ENCODE measurements at places on chromosomes 5 and 9.

DNA sequence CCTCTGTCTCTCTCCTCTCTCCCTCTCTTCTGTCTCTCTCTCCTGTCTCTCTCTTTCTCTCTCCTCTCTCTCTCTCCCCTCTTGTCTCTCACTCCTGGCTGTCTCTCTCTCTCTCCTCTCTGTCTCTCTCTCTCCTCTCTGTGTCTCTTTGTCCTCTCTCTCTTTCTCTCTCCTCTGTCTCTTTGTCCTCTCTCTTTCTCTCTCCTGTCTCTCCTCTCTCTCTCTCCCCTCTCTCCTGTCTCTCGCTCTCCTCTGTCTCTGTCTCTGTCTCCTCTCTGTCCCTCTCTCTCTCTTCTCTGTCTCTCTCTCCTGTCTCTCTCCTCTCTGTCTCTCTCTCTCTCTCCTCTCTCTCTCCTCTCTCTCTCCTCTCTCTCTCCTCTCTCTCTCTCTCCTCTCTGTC, 25.0 kb downstream of the STK32A start:
- no peak for DNase-seq

DNA sequence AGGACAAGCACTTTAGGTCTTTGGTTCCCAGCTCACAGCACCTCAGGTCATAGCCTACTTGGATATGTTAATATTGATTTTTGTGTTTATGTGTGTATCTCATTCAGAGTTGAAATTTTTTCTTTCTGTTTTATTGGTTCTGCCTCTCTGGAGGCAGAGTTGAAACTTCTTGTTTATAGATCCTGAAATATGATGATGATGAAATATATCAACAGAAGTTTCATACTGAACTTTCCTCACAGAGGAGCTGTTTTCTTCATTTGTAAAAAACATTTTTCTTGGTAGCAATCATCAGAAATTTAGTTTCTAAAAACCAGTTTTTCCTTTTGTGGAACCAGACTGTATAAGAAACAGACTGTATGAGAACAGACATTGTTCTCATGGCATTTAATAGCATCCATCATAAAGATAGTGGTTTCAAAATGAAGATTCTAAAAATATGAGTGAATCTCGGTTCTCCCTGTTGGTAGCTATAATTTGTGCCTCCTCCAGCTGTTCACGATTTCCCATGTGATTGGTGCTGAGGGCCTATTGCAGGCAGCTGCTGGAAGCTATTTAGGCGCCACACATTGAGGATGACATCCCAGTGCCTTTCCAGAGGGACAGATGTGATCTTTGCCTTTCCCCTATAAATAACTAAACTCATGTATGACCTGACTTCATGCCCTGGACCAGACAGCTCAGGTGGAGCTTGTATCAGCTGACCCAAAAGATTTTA, 39.5 kb upstream of the CFAP157 start:
- no peak for DNase-seq

GRCh38 chr5:78979909-78980308, 5.2 kb downstream of the ARSB start:
- DNase-seq: no peak

GRCh38 chr5:568809-569208, 43.3 kb upstream of the CEP72 start:
- DNase-seq: no peak

- no peak for DNase-seq
Measured at GRCh38 chr5:124642151-124642550, 104.3 kb downstream of the ZNF608 start.

All from mesenteric fat pad (tissue), 1 donor.